ENCODE measurements at places on chromosomes 2 and 18. TPM values are rescaled to one million over a fixed set of nuclear protein-coding genes. Genes with fewer than 3 reads are reported as not detected.

Gene PTPRM
- 8.2 TPM for total RNA-seq

Gene PLA2R1
- total RNA-seq: not detected

Gene RAB6D
- total RNA-seq: not detected

Gene SUMO1
- 105 TPM for total RNA-seq

Gene FLACC1
- 2.4 TPM for total RNA-seq

Gene RGPD3
- total RNA-seq: 0.32 TPM

Gene CD207
- total RNA-seq: not detected

Gene HOXD9
- not detected for total RNA-seq

Gene ELOA2
- total RNA-seq: not detected

Gene DES
- not detected for total RNA-seq

Gene CNDP1
- 0.20 TPM for total RNA-seq

Gene RUFY4
- 3.3 TPM for total RNA-seq

Gene ABCG8
- not detected for total RNA-seq

Gene ST6GAL2
- not detected for total RNA-seq

Gene AQP4
- not detected for total RNA-seq

Gene LONRF2
- total RNA-seq: 0.54 TPM

Gene ZAP70
- total RNA-seq: 346 TPM

Gene MC5R
- total RNA-seq: 0.15 TPM

Gene KIF1A
- 0.17 TPM for total RNA-seq

Gene HRH4
- 0.17 TPM for total RNA-seq

Gene COLEC12
- total RNA-seq: not detected

Gene SLC4A5
- 3.7 TPM for total RNA-seq

Measured in T-helper 1 cell treated with Interleukin-12 subunit alpha and Interleukin-12 subunit beta and Interleukin-4 antibody, amounts not matched to agents 30 ng/mL and 1 ng/mL, for 36 hours (primary cell).